Activated CD8-positive, alpha-beta memory T cell treated with anti-CD3 and anti-CD28 coated beads for 4 hours (primary cell): ENCODE measurements at places on chromosomes 1 and 21.
A peak's percentile ranks its signal among the peaks of the same experiment; 100 is the strongest.

DNA sequence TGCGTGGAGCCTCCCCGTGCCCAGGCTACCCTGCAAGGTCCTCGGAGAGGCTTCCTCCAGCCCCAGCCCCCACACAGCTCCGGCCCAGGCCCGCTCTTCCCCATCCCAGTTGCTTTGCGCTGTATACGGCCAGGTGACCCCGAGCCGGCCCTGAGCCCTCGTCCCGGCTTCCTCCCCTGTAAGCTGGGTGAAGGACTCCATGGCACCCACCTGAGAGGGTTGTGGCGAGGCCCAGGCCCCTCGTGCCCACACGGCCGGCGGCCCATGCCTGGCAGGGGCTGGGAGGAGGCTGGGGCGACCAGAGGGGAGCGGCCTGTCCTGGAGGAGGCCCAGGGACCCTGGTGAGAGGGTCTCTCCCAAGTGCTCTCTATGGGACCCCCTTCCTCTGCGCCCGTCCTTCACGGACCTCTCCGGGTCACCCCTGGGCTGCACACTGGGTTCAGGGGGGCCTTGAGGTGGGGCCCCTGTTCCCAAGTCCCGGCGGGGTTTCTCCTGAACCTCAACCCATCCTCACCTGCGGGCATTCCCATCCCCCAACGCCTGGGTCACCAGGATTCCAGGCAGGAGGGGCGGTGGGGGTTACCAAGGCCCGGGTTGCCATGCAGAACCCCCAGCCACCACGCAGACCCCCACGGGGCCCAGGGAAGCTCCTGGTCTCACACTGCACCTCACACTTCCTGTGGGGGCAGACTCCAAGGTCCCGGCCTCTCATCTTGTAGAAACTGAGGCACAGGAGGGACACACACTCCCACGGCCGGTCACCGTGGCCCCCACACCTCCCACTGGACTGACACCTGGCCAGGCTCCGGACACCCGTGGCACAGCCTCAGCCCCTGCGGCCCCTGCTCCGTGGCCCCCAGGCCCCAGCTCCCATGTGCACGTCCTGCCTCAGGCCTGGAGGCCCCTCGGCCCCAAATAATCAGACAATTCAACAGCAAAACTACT is 25.2 kb downstream of the COL6A1 start:
- DNase-seq = no peak

DNA sequence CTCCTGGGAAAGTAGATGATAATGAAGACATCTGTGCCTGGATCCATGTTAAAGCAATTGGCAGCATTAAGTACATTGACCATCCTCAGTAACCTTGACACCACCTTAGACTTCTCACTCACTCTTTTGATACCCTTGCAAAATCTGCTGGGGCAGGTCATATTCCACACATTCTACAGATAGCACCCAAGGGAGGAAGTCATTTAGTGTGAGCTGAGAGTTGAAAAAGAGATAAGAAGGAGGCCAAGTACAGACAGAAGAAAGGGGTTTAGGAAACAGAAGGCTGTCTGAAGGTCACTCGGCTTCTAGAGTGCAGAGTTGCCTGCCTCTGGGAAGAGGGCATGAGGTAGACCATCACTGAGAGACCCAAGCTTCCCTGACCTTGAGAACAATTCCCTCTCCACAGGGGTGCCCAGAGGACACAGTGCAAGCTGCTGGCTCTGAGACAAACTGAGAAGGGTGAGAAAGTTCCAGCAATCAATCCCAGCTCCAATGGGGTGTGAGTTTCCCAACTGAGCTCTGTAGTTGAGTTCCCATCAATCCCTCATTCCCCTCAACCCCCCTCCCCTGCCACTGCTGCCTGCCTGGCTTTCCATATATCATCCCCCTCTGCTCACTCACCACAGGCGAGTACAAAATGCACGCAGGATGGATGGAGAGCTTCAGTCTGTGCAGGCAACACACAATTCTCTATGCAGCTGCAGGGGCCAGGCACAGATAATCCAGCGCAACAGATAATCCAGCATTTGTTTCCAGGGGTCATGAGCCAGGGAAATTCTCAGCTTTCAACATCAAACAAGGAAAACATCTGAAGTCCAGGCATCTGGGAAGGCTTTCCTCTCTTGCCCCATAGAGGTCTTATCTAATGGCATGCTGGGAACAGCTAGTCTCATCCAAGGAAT is 7.4 kb upstream of the MOB3C start:
- DNase-seq = no peak

- no peak for DNase-seq
These were observed 53.1 kb downstream of the DIPK1A start for GRCh38 chr1:92907949-92908684.

DNA sequence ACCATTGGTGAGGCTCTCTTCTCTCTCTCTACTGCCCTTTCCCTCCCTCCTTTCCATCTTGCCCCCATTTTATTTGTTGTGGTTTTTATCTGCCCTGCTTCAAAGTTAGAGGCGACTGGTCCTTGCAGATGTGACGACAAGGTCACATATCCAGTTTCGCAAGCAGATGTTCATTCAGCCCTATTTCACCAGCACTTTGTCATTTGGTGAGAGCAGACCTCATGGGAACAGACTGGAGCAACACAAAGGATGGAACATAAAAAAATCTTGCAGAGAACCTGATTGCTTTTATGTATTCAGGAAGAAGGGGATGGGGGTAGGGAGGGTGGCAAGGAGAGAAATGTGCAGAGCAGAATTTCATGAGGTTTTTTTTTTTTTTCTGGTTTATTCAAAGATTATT is 84.3 kb downstream of the ELAVL4 start:
- no peak for DNase-seq

GRCh38 chr1:97392701-97393100 is 528.1 kb downstream of the DPYD start:
- no peak for DNase-seq

DNA sequence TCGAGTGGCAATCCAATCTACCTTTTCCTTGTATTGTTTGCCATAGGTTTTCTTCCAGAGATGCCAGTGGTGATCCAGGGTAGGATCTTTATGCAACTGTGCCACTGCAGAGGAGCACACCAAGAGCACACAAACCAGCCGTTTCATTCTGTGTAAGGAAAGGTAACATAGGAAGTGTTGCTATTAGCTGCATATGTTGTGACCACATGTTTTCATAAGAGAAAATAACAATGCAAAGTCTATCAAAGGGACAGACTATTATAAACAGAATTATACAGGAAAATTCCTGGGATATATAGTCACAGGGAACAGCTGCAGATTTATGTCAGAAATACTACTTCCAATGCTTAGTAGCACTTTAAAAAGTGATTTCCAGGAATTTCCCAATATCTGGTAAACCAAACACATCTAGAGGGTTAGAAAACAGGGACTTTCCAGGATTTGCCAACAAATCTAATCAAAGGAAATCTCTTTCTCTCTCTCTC is 919 bp downstream of the CTSS start:
- DNase-seq = no peak

- no peak for DNase-seq
These were observed 119.0 kb downstream of the PDE4B start for GRCh38 chr1:65911679-65912078.

- DNase-seq = peak; percentile 44
These were observed 11.2 kb downstream of the MEF2D start for GRCh38 chr1:156489166-156489934.

GRCh38 chr1:54037476-54037875 is 15.5 kb downstream of the TMEM59 start:
- no peak for DNase-seq

DNA sequence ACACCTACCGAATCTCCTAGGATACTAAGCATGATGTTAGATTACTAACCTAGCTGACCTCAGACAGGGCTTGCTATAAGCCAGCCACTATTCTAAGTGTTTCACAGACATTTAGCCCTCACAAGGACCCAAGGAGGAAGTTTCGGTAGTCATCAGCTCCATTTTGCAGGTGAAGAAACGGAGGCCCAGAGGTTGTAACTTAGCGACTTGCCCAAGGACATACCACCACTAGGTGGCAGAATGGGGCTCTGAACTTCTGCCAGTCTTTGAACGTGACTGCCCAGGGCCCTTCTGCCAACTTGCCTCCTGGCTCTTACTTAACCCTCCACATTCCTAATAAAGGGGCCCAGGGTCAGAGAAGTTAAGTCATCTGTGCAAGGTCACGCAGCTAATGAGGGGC is 283.5 kb downstream of the C1orf94 start:
- DNase-seq = peak; percentile 4

GRCh38 chr1:151060007-151060656 is at the start of gene MLLT11:
MLLT11 (plus strand) TSS chr1:151060397; CDS start chr1:151067225, 6,828 bp downstream.
- no peak for DNase-seq

DNA sequence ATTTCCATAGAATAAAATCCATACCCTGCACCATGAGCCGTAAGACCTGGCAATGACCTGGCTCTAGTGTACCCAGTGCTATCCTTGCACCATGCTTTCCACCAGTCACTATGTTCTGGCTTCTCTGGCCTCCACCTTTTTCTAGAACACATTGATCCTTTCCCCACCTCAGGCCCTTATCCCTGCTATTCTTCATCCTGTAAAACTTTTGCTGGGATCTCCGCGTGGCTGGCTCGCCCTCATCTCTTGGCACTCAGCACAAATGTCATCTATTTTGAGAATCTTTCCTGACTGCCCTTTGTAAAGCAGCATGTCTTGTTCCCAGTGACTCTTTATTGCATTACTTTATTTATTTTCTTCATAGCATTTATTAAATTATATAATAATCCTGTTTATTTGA is 169.8 kb upstream of the B3GALT2 start:
- DNase-seq = no peak

DNA sequence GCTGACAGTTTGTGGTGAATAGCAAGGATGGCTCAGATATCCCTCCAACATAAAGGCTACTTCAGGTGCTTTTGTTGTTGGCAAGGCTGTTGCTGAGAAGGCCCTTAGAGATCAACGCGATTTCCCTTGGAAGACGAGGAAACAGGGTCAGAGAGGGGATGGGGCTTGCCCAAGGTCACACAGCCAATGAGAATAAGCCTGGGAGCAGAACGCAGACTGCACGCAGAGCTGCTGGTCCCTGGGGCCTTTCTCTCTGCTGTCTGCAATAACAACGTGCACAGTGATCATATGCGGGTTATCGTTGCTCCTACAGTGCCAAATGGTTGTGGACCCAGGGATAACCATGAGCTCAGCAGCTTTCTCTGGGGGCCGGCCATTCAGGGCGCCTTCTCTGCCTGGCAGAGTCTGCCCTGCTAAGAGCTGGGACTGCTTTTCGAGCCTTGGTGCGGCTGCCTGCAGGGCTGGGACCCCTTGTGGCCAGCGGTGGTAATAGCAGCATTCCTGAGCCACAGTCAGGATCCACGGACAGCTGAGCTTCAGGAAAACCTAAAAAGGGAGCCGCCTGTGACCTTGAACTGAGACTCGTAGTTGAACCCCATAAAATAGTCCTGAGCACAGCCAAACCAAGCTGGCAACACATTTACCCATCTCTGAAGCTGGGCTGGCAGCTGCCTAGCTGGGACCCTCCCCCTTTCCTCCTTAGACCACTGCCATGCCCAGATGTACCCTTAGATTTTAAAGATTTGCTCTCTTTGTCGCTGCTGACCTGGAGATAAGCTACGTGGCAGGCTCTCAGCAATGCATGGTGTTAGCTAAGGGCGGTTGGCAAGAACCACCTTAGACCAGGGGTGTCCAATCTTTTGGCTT is 39.8 kb downstream of the HTR6 start:
- DNase-seq = peak; percentile 9

DNA sequence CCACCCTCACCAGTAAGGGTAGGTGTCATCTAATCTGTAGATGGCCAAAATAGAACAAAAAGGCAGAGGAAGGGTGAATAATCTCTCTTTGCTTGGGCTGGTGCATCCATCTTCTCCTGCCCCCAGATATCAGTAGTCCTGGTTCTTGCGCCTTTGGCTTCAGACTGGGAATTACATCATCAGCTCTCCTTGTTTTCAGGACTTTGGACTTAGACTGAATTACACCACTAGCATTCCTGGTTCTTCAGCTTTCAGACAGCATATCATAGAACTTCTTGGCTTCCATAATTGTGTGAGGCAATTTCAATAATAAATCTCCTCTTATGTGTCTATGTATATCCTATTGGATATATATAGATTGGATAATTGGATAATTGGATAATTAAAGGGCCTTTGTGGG is 403.0 kb upstream of the USP24 start:
- no peak for DNase-seq

- no peak for DNase-seq
These were observed 52.2 kb downstream of the PUM1 start for GRCh38 chr1:31013187-31013864.

DNA sequence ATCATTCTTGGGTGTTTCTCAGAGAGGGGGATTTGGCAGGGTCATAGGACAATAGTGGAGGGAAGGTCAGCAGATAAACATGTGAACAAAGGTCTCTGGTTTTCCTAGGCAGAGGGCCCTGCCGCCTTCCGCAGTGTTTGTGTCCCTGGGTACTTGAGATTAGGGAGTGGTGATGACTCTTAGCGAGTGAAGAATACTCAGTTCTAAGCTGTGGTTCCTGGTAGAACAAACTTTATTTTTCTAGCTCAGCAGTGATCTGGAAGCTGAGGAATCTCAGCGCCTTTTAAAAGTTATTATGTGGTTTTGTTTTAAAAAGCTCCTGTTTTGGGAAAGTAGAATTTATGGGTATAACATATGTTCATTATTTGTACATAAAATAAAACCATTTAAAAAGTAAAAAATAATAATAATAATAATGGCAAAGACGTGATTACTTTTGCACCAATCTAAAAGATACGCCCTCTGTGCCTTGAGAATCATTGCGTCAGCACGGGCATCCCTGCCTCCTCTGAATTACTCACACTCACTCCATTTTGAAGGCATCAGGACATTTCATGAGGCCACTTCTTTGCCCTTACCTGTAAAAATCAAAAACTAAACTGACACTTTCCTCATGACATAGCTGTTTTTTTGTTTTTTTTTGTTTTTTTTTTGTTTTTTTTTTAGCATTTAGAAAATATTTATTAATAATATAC is 29.7 kb upstream of the TNFRSF1B start:
- DNase-seq = no peak

DNA sequence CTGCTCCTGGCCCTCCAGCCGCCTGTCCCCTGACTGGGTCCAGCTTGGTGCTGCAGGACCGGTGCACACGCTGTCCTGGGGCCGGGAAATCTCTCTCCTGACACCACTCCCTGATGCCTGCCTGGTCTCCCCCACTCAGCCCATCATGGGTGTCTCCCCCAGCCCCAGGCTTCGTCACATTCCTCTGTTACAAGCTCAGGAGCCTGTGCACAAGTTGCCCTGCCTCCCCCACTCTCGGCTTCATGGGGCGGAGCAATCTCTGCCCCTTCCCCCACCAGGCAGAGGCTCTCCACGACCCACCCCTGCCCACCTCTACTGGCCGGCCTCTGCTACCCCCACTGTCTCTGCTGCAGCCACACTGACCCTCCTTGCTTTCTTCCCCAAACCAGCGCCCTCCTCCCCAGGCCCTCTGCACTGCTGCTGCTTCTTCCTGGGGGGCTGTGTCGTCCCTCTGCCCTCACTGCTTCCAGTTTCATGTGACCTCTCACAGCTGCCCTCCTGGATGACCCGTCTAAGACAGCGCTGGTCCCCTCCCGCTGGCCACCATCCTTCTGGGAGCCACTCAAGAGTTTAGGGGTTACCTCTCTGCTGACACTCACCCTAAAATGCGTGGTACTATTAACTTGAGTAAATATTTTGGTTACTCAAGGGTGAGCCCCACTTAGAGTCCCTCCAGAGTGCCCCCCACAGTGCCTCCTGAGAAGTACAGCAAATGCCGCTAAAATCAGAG is 5.7 kb upstream of the RIPK4 start:
- DNase-seq = no peak
